ENCODE measurements at places on chromosomes 6 and 20.

DNA sequence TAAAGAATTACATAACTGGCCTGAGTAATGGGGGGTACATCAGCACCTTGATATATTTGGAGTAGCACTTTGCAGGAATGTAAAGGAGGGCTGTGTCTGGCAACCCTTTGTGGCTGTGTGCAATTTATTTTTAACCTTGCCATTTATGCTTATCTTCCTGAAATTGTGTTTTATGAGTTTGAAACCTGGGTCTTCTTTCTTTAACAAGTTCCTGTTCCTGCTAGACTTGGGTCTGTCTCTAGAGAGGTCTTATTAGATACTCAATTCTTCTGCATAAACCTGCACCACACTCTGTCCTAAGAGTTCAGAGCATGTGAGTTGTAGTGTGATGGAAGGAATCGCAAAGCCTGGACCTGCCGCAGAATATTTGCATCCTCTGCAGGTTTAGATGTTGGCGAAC is 181.0 kb downstream of the JARID2 start:
- no peak for DNase-seq

- DNase-seq = no peak
Measured at GRCh38 chr6:108903796-108904195, 55.6 kb downstream of the ARMC2 start.

DNA sequence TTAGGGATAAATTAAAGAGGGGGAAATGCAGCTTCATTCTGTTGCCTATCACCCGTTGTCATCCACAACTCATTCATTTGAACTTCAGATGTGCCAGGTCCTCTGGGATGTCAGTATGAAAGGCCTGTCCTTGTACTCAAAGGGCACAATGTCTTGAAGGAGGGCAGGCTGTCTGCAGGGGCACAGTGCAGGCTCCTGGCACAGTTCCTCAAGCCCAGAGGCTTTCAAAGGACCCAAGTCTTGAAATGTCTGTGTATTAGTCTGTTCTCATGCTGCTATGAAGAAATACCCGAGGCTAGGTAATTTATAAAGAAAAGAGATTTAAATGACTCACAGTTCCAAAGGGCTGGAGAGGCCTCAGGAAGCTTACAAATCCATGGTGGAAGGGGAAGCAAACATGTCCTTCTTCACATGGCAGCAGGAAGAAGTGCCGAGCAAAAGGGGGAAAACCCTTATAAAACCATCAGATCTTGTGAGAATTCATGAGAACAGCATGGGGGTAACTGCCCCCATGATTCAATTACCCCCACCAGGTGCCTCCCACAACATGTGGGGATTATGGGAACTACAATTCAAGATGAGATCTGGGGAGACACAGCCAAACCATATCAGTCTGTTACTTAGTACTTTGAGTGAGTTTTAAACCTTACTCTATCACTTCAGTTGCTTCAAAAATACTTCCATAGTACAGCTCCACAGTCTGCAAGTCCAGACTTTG is 9.4 kb downstream of the SNX9 start:
- DNase-seq = no peak

DNA sequence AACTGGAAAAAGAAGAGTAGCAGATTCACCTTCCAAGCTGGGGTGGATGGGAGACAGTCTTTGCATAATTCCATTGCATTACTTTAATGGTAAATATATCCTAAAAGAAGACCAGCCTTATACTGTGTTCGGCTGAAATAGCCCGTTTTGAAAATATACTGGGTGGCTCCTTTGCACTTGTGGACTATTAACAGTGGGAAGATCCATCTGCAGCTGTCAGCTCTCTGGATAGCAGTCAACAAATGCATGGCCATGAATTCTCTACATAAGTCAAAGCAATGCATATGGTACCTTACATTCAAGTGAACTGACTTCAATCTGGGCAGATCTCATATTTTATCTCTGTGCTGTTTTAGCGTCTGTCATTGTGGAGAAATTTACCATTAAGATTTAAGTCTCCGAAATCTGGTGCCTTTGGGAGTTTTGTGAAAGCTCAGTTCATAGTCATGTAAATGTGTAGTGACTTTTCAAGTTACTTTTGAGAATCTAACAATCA is 400.6 kb upstream of the RNF217 start:
- no peak for DNase-seq

GRCh38 chr6:71043902-71044301 is 87.0 kb upstream of the B3GAT2 start:
- no peak for DNase-seq

DNA sequence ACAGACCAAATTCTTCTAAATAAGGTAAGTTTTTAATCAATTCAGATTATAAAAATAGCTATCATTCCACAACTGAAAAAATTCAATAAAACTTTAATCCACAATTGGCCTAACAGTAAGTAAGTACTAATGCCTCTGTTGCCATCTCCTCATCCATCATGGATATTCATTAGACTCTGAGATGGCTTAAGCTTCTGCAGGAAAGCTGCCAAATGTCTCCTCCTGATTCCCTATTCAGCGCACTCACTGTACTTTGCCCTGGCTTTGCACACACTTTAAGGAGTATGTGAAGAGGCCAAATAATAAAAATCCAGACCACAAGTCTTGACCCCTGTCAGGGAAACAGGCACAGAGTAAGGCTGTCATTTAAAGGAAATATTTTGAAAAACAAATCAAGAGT is 23.6 kb downstream of the PGM3 start:
- DNase-seq = no peak

GRCh38 chr20:36411861-36412454 is 105.8 kb downstream of the DLGAP4 start:
- no peak for DNase-seq

GRCh38 chr20:36786663-36787062 is 13.1 kb upstream of the DSN1 start:
- DNase-seq = no peak

GRCh38 chr6:149316108-149316727 is 1.3 kb upstream of the TAB2 start:
- DNase-seq = no peak

DNA sequence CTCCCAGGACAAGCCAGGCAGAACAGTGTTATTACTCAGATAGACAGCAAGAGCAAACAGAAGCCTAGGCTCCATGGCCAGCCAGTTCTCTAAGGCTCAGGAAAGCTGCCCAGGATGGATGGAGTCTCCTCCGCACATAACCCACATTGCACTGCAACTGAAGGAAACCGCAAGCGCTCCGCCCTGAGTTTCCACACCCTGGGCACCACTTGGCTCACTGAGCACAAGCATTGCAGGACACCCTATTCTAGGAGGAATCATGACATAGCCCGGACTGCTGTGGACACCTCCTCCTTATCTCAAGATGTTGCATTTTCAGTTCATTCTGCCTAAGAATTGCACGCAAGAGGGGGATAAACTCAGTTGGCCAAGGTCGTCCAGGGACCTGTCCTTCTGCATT is 42.9 kb downstream of the LINC00237 start:
- no peak for DNase-seq

DNA sequence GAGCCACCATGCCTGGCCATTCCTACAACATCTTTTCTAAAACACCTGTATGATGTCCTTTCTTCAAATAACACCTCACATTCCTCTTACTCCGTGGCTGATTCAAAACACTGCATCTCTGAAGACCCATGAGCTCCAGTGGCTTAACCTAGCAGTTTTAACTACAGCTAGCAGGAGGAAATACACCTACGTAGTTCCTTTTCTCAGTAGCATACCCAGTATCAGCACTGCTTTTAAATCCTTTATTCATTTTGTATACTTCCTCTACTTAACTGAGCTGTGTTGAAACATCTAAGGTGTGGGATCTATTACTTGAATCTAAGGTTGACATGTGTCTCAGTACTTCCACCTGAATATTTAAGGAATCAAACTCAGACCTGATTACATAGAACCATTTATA is 113.6 kb upstream of the CCDC28A start:
- no peak for DNase-seq

DNA sequence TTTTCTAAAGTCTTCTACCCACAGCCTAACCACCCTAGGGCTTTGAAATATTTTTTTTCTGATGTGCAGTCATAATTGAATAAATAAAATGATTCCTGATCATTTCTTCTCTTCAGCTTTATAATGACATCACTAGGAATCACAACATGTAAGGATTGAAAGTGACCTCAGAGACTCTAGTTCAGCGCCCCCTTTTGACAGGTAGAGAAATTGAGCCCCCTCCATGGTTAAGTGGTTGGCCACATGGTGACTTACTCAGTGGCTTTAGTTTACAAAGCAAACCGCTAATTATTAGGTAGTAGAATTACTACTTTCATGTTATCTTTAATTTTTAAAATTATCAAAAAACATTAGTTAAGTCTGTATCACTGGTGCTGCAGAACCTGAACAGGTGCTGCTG is 13.3 kb upstream of the SLC2A12 start:
- DNase-seq = no peak

DNA sequence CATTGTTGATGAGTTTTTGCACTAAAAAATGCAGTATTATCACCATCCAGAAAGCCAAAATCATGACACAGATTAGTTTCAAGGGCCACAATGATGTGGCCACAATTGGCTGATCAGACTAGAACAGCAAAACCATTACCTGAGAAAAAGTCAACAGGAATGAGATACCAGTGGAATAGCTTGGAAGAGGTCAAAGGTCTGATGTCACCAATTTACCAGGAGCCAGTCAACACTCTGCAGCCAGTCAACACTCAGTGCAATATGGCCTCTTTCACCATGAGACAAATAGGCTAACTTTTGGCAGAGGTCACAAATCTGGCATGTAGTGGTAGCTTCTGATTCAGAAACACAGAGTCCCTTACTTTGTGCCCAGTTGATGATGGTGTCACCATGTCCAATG is 7.5 kb upstream of the ASIP start:
- DNase-seq = no peak

- DNase-seq = no peak
Measured at GRCh38 chr6:54289426-54289825, 18.8 kb upstream of the TINAG start.

DNA sequence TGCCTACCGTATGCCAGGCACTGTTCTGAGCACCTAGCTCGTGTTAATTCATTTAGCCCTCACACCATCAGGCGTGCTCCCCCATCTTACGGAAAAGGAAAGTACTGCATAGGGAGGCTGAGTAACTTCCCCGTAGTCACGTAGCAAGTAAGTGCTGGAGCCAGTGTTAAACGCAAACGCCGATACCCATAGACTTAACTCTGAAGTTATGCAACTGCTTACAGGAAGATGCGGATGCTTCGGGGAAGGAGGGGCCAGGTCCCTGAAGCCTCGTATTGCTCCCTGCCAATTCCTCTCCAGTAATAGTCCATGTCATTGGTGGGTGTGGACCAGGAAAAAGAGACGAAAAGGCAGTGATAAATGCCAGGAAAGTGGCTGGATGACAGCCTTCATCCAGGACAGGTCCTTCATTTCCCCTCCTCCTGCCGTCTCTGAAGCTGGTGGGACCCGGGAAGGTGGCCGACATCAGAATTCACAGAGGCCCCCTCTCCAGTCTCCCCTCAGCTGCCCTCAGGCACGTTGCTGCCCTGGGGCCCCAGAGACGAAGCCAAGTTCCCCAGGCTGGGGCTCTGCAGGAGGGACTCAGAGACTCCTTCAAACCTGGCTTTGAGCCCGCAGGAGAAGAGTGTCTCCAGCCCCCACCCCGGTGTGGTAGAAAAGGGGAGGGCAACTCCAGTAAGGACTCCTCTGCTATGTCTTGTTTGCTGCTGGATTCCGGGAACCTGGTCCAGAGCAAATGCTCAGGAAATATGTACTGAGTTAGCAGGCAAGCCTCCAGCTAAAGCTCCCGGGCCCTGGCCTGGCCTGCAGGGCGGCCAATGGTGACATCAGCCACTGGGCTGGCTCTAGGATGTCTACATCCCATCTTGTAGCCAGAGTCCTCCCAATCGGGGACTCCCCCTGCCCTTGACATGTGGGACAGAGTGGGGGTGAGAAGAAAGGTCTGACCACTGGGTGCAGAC is 37.8 kb downstream of the RAB44 start:
- no peak for DNase-seq

DNA sequence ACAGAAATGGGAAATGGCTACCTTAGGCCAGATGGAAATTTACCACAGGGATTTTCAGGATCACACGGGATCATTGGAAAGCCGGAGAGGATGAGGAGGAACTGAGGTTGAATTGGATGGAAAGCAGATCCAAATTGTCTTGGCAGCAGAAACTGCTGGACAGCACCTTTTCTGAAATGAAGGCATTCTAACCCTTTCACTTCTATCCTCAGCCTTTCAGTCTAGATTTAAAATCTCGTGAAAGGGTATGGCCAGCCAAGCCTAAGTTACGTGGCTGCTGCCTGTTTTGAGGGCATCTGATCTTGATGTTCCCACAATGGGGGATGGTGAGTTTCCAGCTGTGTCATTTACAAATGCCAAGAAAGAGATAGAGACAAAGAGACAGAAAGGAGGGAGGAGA is 358.2 kb downstream of the KIF16B start:
- DNase-seq = no peak

- no peak for DNase-seq
Measured at GRCh38 chr6:107624050-107624449, 134.1 kb downstream of the SOBP start.

DNA sequence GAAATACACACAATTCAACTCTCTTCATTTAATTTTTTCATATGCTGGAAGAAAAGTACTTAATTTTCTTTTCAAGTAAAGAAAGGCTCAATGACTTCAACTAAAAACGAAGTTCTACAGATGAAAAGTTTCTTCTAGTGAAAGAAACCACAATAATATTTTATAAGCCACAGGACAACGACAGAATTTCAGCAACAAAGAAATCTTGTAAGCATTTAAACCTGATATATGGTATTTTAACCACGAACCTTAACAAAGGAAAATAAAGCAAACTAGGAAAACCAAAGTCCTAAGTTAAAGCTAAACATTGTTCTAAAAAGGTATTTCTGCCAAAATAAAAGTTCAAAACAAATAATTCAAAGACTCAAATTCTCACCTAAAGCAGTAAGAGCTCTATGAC is 24.6 kb upstream of the DST start:
- DNase-seq = no peak

GRCh38 chr6:63440594-63440993 is 120.8 kb upstream of the LGSN start:
- DNase-seq = no peak

GRCh38 chr6:36740818-36741179 is 43.2 kb downstream of the RAB44 start:
- no peak for DNase-seq

DNA sequence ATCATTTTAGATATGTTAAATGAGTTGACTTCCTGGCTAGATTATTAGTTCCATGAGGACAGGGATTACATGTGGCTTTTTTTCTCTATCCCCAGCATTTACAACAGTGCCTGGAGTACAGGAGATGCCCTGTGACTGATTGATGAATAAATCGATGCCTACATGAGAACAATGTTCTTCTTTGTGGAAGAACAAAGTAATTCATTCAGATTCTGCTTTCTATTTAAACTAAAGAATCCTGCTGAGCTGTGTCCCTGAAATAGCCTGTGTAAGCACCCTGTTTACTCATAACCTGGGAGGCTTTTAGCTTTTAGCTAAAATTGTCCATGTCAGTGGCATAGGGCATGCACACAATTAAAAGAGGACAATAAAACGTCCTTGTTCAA is 125.1 kb upstream of the BTBD3 start:
- DNase-seq = no peak

All from HS-5 (cell line).